GM23338 (cell line): ENCODE measurements at places on chromosomes 6 and 20. TPM values are rescaled to one million over a fixed set of nuclear protein-coding genes. Genes with fewer than 3 reads are reported as not detected.
A peak's percentile ranks its signal among the peaks of the same experiment; 100 is the strongest.

The COL9A1 gene
- polyA plus RNA-seq = 13.8 and 16.0 TPM in 2 replicates

The HRH3 gene
- 1.5 and 2.0 TPM in 2 replicates for polyA plus RNA-seq

The MEI4 gene
- polyA plus RNA-seq = 0.10 and 0.23 TPM in 2 replicates

The PTCHD4 gene
- 0.19 and 0.78 TPM in 2 replicates for polyA plus RNA-seq

The OR2H2 gene
- 0.83 and 0.86 TPM in 2 replicates for polyA plus RNA-seq

The ABHD16A gene
- polyA plus RNA-seq = 25.9 and 26.9 TPM in 2 replicates

The SLC52A3 gene
- polyA plus RNA-seq = 2.3 and 2.5 TPM in 2 replicates

The PDE10A gene
- 0.47 and 0.50 TPM in 2 replicates for polyA plus RNA-seq

- H3K36me3 ChIP-seq = no peaks in the 10 kb centered on the region
- H3K27ac ChIP-seq = no peak overlapping the region
- peaks cover 10% of the 10 kb centered on the region for H3K4me1 ChIP-seq
- DNase-seq = no peak
Measured at GRCh38 chr6:389622-390021, 1.9 kb upstream of the IRF4 start.

DNA sequence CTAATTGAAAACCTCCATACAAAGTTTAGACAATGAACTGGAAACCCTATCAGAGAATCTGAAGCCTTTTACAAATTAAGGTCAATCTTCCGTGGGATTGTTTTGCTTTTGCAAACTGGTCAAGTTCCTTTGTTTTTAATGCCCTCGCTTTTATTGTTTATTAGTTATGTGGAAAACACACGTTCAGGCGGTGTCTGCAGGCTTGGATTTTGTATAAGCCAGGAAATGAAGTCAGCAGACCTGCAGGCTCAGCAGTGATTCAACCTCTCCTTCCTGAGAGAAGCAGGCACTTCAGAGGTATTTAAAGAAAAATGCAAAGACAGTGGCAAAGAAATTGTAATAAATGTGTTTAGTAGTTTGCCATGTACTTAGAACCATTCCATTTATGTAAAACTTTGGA, 103.4 kb upstream of the PDE10A start:
- H3K4me3 ChIP-seq = no peak overlapping the region
- no peaks in the 10 kb centered on the region for H3K4me1 ChIP-seq
- H3K27ac ChIP-seq = no peak overlapping the region
- no peak for DNase-seq
- peaks cover 7% of the 10 kb centered on the region; the same call in 1 of the 2 replicates for H3K27me3 ChIP-seq

DNA sequence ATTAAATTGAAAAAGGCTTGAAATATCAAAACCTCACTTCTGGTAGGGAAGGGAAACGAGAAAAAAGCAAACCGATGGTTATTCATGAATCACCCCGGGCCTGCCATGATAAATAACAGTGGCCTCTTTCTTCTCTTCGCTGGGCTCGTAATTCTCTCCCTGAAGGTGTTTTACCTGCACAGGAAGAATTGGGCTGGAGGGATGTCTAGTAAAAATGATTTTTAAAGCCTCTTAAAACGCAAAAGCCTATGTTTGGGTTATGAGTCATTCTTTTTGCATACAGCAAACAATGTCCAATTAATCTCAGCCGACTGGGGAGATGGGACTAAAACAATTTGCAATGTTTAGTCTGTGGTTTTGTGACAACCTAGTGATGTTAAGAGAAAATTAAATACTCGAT, 16.8 kb downstream of the LINC00237 start:
- H3K4me1 ChIP-seq = peaks cover 59% of the 10 kb centered on the region
- H3K27me3 ChIP-seq = no peaks in the 10 kb centered on the region
- no peak overlapping the region for H3K4me3 ChIP-seq

GRCh38 chr6:75147512-75147911, 58.3 kb downstream of the COL12A1 start:
- DNase-seq = no peak
- H3K36me3 ChIP-seq = no peaks in the 10 kb centered on the region
- no peak overlapping the region for H3K27ac ChIP-seq
- no peaks in the 10 kb centered on the region for H3K27me3 ChIP-seq

DNA sequence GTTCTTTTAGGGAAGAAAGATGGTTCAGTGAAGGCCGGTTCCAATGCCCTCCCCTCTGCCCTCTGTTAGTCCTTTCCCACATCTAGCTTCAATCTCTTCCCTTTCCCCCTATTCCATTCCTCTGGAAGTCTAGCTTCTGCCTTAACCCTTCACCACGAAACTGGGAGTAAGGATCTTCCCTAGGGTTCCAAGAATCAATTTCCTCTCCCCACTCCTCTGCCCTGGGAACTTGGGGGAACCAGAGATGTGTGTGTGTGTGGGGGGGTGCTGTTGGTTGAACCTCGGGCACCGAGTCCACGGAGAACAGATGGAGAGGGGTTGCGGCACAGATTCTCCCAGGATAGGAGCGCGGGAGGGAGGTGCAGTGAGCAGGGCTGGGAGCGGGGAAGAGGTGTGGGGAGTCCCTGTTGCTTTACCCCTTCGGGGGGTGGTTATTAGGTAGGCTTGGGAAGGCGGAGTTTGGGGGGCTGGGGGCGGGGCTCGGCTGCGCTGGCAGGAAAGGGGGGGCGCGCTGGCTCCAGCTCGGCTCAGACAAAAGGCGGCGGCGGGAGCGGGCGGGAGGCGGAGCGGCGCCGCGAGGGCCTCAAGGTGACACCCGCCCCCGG, at the start of gene TMEM151B:
TSS of gene TMEM151B (plus strand) at position 530 of the 605 bp plus-strand sequence. CDS start 293 bp downstream, outside the sequence.
- H3K4me3 ChIP-seq = peak within 1 kb of the TSS; percentile 65
- no peak within 1 kb of the TSS for H3K27ac ChIP-seq
- DNase-seq = peak; percentile 71
- H3K27me3 ChIP-seq = peaks cover 21% of the 10 kb centered on the region
- H3K4me1 ChIP-seq = peaks cover 14% of the 10 kb centered on the region
- H3K36me3 ChIP-seq = no peaks in the 10 kb centered on the region

DNA sequence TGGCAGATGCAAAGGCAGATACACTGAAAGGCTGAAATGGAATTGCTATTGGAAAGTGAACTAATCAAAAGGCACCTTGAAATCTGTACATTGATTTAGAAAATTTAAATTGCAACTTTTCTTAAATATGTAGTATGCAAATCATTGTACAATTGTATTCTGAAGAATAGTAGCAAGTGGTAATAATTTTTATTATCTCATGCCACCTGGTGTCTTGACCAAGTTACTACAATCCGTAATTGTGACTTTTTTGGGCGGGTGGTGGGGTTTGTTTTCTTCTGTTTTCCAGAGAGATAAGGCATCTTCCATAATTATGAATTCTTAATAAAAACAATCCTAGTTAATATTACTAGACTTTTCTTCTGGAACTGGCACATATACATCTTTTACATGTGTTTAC, 12.5 kb upstream of the BCKDHB start:
- H3K36me3 ChIP-seq = no peaks in the 10 kb centered on the region
- H3K27ac ChIP-seq = no peak overlapping the region
- no peak overlapping the region for H3K4me3 ChIP-seq
- peak; percentile 41 for DNase-seq

- no peak overlapping the region for H3K4me3 ChIP-seq
- no peak overlapping the region for H3K27ac ChIP-seq
Measured at GRCh38 chr6:17033746-17034145, 68.1 kb upstream of the STMND1 start.

DNA sequence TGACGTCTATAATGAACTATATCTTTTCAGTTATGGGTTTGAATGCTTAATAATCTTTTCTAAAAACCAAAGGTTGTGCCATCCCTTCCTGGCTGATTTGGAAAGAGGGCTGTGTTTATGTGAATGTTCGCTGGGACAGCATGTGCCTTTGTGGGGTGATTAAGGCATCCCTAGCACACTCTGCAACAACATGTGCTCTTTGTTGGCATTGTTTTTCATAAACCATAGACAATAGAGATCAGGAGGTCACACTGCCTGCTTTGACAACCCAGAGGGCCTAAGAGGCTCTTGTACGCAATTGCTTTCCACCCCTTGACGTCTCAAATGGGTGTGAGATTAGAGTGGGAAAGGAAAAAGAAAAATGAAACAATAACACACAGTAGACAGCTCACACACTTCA, 116.0 kb downstream of the LRRC1 start:
- DNase-seq = no peak
- H3K27me3 ChIP-seq = no peaks in the 10 kb centered on the region
- H3K27ac ChIP-seq = no peak overlapping the region
- H3K4me3 ChIP-seq = no peak overlapping the region

DNA sequence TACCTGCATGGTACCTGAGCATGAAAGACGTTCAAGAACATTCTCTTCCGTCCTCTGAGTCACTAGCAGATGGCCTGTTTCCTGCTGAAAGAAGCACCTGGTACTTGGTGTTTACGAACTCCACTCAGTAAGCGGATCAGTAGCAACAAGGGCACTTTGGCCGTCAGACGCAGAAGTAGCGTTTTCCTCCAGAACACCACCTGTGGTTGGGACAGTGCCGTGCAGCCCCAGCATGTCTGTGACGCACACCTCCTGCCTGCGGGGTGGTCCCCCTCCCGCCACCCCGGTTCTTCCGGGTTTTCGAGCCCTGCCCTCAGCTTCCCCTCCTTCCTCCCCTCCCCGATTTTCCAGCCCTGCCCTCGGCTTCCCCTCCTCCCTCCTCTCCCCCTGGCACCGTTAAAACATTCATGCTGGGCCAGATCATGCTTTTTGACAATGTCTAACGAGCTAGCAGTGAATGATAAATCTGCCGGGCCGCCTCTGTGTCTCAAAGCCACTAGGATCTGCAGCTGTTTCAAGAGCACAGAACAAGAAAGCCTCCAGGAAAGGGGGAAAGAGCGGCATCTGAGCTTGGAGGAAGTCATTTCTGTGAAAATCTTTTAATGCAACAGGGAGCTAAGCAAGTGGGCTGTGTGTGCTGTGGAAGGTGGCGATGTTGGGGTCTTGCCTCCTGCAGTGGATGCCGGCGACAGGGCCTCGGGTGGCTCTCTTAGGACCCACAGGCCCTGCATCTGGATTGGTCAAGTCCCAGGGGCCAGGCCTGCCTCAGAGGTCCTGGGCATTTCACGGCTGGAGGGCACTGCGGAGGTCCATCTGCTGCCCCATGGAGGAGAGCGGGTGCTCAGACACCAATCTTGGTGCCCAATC, 207.9 kb downstream of the ERMARD start:
- no peaks in the 10 kb centered on the region for H3K27me3 ChIP-seq
- H3K4me1 ChIP-seq = no peaks in the 10 kb centered on the region; the same call in 1 of the 2 replicates
- H3K27ac ChIP-seq = no peak overlapping the region
- DNase-seq = peak; percentile 32
- H3K4me3 ChIP-seq = no peak overlapping the region

GRCh38 chr6:4560221-4561077, 215.8 kb upstream of the CDYL start:
- DNase-seq = peak; percentile 9
- no peaks in the 10 kb centered on the region for H3K27me3 ChIP-seq
- no peaks in the 10 kb centered on the region for H3K4me1 ChIP-seq
- no peak overlapping the region for H3K4me3 ChIP-seq
- no peak overlapping the region for H3K27ac ChIP-seq
- no peaks in the 10 kb centered on the region for H3K36me3 ChIP-seq

DNA sequence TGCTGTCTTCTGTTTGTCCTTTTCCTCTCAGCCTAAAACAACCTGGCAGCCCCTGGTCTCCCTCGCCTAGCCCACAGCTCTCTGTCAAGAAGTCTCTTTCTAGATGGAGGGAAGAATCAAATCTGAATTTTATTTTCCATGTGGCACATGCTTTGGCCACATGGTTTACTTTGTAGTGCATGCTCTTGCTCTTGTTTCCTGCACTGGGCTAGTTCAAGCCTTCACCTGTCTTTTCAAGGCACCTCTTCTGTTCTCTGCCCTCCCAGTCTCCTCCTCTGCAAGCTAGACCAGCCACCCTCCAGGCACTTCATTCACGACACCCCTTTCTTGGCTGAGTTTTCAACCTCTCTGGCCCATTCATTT, 7.6 kb downstream of the PPP1R14C start:
- H3K27ac ChIP-seq = no peak overlapping the region
- H3K36me3 ChIP-seq = no peaks in the 10 kb centered on the region
- peaks cover 30% of the 10 kb centered on the region for H3K27me3 ChIP-seq
- no peak overlapping the region for H3K4me3 ChIP-seq

GRCh38 chr20:7850775-7851490, 89.3 kb downstream of the HAO1 start:
- no peak overlapping the region for H3K4me3 ChIP-seq
- H3K36me3 ChIP-seq = no peaks in the 10 kb centered on the region
- H3K27me3 ChIP-seq = no peaks in the 10 kb centered on the region
- DNase-seq = peak; percentile 12

- no peak for DNase-seq
- H3K4me1 ChIP-seq = peaks cover 7% of the 10 kb centered on the region
- H3K36me3 ChIP-seq = no peaks in the 10 kb centered on the region
- no peaks in the 10 kb centered on the region for H3K27me3 ChIP-seq
- no peak overlapping the region for H3K4me3 ChIP-seq
- no peak overlapping the region for H3K27ac ChIP-seq
Measured at GRCh38 chr6:39075010-39075686, 26.6 kb downstream of the GLP1R start.

- DNase-seq = no peak
- H3K27ac ChIP-seq = no peak overlapping the region
- H3K4me1 ChIP-seq = 0 out of 2 replicates have a peak, but pooled peaks cover 3% of the 10 kb centered on the region
Measured at GRCh38 chr20:25587536-25587935, 2.2 kb upstream of the NINL start.

DNA sequence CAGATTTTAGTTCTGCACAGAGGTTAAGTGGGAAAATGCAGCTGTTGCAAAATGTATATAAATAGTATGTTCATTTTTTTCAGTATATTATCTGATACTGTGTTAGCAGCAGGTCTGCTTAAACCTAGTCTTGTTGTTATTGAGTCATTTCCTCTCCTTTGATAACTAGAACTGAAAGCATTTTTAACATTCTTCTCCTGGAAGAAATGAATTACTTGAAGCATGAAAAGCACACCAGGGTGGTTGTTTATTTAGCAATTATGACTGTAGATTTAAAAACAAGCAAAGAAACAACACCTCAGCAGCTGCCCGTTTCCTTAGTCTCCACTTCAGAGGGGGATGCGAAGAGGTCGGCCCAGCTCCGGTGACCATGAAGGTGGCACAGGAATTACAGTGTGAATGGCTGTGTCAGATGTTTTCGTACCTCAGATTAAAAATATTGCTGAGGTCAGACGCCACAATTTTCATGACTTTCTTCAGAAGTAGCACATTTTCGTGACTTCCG, 53.5 kb downstream of the GOPC start:
- H3K27ac ChIP-seq = no peak overlapping the region
- peak; percentile 21 for DNase-seq
- H3K36me3 ChIP-seq = no peaks in the 10 kb centered on the region
- peaks cover 25% of the 10 kb centered on the region for H3K27me3 ChIP-seq

- H3K4me3 ChIP-seq = no peak overlapping the region
- no peaks in the 10 kb centered on the region for H3K36me3 ChIP-seq
- H3K27me3 ChIP-seq = no peaks in the 10 kb centered on the region
- H3K27ac ChIP-seq = no peak overlapping the region
- H3K4me1 ChIP-seq = no peaks in the 10 kb centered on the region
- no peak for DNase-seq
Measured at GRCh38 chr6:11386323-11386722, 151.2 kb upstream of the TMEM170B start.
